ENCODE measurements at places on chromosomes 4 and X.

- no peak for DNase-seq
Measured at GRCh38 chrX:21738950-21739287, 19.0 kb downstream of the SMPX start.

GRCh38 chr4:56134266-56134665 is 185.5 kb downstream of the CEP135 start:
- DNase-seq, result peak; percentile 86

GRCh38 chr4:159107203-159107925 is 4.5 kb downstream of the RAPGEF2 start:
- DNase-seq, result no peak

DNA sequence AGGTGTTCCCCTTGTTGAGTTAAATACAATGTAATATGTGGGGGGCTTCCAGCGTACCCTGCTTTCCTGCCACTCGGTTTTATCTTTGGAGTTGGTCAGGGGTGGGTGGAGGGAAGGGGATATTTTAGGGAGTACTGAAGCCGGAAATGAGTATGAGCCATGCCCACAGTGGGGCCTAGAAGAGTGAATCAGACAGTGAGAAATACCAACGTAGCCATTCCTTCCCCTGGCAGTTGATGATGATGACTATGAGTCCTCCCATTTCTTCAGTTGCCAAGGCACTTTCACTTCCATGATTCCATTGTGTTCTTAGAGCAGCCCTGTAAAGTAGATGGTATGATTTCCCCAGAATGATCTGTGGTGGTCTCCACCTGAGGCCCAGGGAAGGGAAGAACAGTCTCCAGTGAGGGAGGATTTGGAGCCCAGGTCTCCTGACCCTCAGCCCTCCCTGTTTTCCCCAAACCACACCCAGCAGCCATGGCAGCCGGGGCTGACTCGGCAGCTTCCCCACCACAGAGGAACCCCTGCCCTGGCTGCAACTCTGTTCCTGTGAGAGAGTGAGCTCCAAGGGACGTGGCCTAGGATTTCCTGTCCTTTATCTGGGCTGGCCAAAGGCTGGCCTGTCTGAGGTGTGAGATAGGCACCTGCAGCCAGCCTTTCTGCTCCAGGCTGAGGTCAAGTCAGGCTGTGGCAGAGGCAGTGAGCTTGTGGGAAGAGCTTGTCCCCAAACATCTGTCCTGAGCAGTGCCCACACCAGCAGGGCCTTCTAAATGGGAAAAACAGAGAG is 52.7 kb downstream of the STARD8 start:
- DNase-seq, result peak; percentile 28

DNA sequence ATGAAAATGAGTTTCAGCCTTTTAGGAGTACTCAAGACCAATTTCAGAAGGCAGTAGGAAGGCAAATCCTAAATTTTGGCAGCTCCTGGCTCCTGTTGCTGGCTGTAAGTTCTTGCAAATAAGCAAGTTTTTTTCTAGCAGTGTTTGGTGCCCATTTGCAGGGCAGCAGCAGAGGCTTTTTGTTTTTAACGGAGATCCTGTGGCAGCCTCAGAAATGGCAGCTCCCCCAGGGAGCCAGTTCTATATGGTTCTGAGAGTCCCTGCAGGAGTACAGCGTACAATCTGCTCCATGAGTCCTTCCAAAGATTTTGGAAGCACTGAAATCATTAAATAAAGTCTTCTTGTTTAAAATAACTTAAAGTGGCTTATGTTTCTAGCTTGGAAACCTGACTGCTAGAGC is 171.9 kb downstream of the NDST4 start:
- no peak for DNase-seq

- DNase-seq, result no peak
Measured at GRCh38 chr4:163378661-163379060, 35.0 kb downstream of the NPY5R start.

- no peak for DNase-seq
Measured at GRCh38 chr4:87069037-87069742, 134.4 kb downstream of the AFF1 start.

- no peak for DNase-seq
Measured at GRCh38 chr4:26284536-26284935, 36.3 kb upstream of the RBPJ start.

GRCh38 chr4:108118505-108118904 is 50.2 kb downstream of the LEF1 start:
- DNase-seq, result no peak

GRCh38 chrX:131826572-131826971 is 196.5 kb upstream of the STK26 start:
- DNase-seq, result no peak

GRCh38 chrX:38192007-38192810 is 28.5 kb downstream of the SRPX start:
- peak; percentile 31 for DNase-seq

GRCh38 chrX:69503228-69503781 is 821 bp upstream of the NALF2 start:
- no peak for DNase-seq

GRCh38 chr4:184433258-184433892 is 41.0 kb downstream of the IRF2 start:
- DNase-seq, result no peak

GRCh38 chr4:185839194-185839712 is 27.3 kb upstream of the SORBS2 start:
- peak; percentile 94 for DNase-seq

DNA sequence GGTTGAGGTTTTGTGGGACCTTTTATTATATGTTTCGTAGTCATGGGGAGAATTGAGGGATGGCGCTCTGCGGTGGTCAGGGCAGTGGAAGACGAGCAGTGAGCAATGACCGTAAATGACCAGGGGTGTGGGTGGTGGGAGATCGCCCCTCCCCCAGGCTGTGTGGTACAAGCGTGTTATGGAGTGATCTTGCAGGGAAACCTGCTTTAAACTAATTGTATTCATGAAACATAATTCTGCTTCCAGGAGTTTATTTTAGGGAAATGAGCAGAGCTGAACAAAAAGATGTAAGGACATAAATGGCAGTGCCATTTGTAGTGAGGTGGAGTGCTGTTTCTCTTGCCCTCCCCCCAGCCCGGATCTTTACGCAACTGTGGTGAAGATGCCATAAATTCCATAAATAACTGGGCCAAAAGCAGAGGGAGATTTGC is 20.2 kb downstream of the GYG2 start:
- peak; percentile 83 for DNase-seq

- DNase-seq, result peak; percentile 95
Measured at GRCh38 chr4:40057586-40058091, 989 bp downstream of the N4BP2 start.

GRCh38 chrX:116449156-116449555 is 12.8 kb downstream of the SLC6A14 start:
- no peak for DNase-seq

- no peak for DNase-seq
Measured at GRCh38 chr4:41534404-41534803, 3.6 kb upstream of the LIMCH1 start.

DNA sequence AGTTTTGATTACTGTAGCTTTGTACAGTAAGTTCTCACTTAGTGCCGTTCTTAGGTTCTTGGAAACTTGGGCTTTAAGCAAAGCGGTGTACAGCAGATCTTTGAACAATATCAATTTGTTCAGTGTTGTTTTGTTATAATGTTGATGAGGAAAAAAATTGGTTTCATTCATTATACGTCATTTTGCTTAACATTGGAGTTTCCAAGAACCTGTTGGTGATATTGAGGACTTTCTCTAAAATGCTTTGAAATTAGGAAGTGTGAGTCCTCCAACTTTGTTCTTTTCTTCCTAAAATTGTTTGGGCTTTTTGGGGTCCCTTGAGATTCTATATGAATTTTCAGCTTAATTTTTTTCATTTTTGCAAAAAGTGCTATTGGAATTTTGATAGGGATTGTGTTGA is 49.1 kb downstream of the STAG2 start:
- no peak for DNase-seq

GRCh38 chr4:952881-953573 is 20.3 kb downstream of the DGKQ start:
- DNase-seq, result no peak

DNA sequence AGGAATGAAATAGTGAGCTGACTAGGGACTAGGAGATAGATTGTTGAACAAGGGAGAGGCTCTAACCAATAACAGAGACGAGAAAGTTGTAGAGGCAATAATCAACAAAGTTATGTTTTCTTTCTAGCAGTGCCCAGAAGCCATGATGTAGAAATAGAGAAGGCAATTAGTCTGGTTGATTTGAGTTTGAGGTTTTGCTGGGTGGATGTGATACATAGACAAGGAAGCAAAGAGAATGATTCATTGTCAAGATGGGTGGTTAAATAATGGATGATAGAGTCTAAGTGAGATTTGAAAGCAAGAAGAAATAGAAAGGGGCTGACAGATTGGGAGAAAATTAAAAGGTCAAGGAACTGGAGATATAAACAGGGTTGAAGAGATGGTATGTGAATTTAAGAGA is 11.2 kb downstream of the RBM41 start:
- DNase-seq, result no peak

GRCh38 chr4:76147454-76148141 is 599 bp downstream of the NUP54 start:
- DNase-seq, result peak; percentile 81

DNA sequence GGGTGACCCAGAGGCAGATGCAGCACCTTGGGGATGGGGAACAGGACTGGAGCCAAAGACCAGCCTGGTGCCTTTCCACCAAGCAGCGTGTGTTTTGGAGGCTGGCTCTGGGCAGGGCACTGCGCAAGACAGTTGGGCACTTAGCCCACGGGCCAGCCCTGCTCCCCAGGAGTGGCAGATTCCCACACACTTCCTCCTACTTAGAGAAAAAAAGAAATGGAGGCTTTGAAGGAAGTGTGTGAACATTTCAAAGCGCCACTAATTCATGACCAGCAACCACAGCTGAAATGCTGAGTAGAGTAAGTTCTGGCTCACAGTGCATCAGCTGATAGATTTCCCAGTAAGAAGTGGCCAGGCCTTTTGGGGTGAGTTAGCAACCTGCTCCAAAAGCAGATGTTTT is 54.9 kb upstream of the LGI2 start:
- DNase-seq, result no peak

GRCh38 chr4:108590776-108591175 is 29.6 kb upstream of the RPL34 start:
- peak; percentile 16 for DNase-seq

- DNase-seq, result peak; percentile 54
Measured at GRCh38 chr4:121070696-121071639, 1.4 kb downstream of the NDNF start.

DNA sequence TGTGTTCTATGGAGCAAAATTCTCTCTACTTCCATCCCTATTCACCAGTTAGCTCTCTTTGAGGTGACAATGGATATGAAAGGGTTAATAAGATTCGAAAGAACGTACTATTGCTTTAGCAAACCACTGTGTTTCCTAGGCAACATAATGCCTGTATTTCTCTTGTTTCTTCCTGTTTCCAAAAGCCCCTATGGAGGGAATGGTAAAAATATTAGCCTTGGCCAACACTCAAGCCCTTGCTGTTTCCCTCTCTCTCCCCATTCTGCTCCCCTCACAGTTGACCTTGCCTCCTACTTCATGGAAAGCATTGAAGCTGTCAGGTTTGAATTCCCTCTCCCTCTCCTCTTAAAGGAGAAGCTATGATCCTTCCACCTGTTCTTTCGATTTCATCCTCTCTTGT is 9.6 kb upstream of the PGRMC1 start:
- DNase-seq, result no peak

DNA sequence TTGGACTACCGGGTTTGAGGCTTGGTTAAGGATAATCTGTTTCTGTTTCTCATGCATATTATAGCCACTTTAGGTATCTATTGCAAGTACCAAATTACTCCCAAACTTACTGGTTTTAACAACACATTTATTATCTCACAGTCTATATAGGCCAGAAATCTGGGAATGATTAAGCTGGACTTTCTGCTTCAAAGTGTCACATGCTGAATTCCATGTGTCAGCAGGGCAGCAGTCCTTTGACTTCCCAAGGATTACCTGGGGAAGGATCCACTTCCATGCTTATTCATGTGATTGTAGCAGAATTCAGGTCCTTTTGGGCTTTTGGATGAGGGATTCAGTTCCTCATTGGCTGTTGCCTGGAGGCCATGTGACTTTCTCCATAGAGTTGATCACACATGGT is 349.0 kb upstream of the TRAM1L1 start:
- no peak for DNase-seq

GRCh38 chr4:54281054-54281766 is 52.1 kb downstream of the PDGFRA start:
- DNase-seq, result peak; percentile 81

GRCh38 chr4:156472624-156473023 is 499.0 kb downstream of the PDGFC start:
- DNase-seq, result peak; percentile 72

DNA sequence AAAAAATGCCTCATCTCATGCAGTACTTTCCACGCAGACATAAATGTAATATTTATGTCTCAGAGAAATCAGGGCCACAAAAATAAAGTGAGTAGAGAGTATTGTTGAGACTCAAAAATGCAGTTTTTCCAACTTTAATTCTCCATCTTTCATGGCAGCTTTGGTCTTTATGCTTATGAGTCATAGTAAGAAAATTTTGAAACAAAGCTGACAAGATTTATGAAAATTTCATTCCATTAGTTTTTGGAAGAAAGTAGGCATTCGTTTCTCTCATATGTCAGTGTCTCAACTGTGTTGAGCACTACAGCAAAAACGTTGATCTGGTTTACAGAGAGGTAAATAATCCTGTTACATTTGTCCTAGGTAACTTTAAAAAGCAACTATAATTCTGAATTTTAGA is 656.8 kb downstream of the IQCM start:
- DNase-seq, result peak; percentile 70

GRCh38 chrX:121579016-121579760 is 531.8 kb downstream of the GLUD2 start:
- peak; percentile 17 for DNase-seq

GRCh38 chrX:136203951-136204350 is 47.2 kb downstream of the MAP7D3 start:
- DNase-seq, result no peak

DNA sequence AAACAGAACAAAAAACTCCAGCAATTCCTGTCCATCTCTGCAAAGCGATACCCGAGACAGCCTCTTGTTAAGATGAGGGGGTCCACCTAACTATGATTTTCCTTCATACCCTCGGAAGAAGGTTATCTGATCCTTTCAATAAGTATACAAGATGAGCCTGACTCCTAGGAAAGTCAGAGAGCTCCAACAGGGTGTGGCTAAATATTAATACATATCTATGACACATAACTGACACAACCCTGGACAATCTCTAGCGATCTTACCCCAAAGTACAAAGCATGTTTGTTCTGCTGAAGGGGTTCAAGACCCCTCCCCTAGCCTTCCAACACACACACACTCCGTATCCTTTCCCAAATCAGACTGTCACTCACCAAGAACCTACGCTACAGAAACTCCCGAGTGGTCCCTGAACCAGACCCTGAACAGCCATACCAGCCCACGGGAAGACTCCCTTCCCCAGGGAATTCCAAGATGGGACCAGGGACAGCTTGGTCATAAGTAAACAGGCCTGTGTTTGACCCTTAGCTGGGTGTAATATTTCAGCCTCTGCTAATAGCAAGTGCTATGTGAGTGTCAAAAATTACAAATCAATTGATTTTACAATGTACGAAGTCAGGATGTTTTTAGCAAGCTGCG is 110.3 kb downstream of the PRKX start:
- DNase-seq, result no peak

GRCh38 chr4:101019941-101020401 is 327.4 kb downstream of the PPP3CA start:
- no peak for DNase-seq
